ENCODE measurements at places on chromosomes 2 and 18.

DNA sequence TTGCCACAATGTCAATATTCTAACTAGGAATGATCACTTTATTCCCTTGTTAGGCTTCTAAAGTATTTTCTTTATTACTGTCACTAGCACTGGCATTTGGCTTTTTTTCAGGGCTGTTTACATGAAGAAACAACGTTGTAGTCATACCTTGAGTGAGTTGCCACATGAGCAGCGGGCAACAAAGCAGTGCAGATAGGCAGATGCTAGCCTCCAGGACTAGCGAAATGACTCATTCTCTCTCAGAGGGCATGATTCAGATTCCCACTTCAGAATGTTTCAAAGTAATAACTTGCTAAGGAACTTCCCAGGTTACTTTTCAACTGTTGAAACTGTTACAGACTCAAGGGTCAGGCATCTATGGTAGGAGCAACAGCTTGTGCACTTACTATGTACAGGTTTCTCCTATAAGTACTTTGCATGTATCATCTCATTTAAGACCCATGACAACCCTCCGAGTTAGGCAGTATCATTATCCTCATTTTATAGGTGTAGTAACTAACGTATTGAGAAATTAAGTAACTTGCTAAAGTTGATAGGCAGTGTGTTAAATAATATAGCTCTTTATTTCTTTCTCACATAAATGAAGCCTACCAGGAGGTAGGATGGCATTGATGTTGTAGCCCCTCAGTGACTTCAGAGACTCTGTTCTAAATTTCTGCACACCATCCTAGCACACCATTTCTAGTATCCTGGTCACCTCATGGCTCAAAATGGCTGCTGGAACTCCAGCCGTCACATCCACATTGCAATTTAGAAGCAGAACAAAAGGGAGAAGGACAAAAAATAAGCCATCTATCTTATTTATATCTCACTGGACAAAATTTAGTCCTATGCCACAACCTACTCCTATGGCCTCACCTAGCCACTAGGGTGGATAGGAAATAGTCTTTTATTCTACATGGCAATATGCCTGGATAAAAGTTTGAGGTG is 83.3 kb downstream of the ICOS start:
- no peak for DNase-seq

GRCh38 chr2:102335871-102336366 is 19.7 kb upstream of the IL18R1 start:
- no peak for DNase-seq

DNA sequence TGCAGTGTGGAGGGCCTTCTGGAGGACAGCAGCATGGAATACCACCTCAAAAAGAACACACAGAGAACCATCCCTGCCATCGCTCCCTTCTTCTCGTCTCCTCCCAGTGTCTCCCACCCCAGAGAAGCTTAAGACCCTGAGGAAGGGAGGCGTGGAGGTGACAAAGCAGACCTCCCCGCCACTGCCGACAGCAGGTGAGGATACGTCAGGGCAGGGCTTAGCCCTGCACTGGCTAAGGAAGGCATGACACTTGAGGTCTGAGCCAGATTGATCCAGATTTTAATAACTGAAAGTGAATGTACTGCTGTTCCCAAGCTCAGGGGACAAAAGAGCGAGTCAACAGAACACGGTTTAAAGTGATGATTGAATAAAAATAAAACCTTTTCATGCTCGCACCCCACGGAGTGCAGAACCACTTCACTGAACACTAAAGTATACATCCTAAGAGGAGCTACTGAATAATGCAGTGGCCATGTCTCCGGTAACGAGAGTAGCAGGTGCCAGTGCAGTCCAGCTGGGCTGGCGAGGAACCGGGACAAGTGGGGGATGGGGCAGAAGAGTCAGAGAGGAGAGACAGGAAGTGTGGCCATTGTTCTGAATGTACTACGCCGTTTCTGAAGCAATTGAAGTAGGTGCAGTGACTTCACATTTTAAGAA is 391.0 kb downstream of the CDH2 start:
- DNase-seq = peak; percentile 96

DNA sequence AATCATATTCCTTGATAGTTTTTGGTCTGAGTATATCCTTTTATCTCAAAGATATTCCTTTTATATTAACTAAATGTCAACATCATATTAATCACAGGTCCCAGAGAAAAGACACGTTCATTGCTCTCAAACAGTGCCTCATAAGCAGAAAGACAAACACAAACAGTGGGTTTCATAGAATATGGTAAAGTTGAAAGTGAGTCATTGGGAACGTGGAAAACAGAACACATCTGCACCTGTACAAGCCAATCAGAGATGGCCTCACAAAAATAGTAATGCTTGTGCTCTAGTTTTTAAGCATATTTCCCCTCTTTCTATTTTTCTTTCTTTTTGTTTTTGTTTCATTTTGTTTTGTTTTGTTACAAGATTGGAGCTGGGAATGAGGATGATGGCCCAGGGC is 328.4 kb upstream of the MAP2 start:
- DNase-seq = no peak

- DNase-seq = peak; percentile 62
These were observed 125.6 kb downstream of the PLB1 start for GRCh38 chr2:28621172-28622100.

DNA sequence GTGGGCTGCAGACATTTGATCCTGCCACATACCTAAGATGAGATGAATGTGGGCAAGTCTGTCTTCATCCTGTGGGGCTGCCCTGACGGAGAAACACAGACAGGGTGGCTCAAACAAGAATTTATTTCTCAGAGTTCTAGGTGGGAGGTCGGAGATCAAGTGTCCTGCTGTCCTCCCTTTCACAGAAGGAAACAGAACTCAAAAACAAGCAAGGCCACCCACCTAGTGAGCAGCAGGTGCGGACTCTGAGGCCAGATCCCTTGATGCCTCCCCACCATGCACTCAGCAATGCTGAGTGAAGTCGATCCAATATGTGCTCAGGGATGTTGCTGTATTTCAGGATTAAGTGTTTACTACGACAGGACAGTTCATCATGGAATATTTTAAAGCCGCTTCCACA is 63.0 kb upstream of the SNTG2 start:
- no peak for DNase-seq

DNA sequence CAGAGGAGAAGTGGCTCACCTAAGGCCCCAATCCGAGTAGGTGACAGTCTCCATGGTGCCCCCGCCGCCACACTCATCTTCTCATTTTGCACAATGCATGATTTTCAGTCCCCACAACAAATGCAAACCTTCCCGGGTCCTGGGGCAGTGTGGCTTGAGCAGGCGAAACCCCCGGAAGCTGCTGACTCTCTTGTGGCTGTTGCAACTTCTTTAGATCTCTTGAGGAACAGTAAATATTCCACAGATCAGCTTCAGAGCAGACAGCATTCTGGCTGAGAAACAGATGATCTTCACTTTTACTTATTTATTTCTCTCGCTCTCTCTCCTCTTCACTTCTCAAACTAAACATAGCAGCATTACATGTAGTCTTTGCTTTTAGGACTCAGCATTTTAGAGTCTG is 51.9 kb downstream of the ASAP2 start:
- DNase-seq = no peak

GRCh38 chr2:189579585-189580186 is 900 bp downstream of the SLC40A1 start:
- DNase-seq = no peak

- no peak for DNase-seq
These were observed 86.6 kb downstream of the POLR1A start for GRCh38 chr2:86019121-86019520.

DNA sequence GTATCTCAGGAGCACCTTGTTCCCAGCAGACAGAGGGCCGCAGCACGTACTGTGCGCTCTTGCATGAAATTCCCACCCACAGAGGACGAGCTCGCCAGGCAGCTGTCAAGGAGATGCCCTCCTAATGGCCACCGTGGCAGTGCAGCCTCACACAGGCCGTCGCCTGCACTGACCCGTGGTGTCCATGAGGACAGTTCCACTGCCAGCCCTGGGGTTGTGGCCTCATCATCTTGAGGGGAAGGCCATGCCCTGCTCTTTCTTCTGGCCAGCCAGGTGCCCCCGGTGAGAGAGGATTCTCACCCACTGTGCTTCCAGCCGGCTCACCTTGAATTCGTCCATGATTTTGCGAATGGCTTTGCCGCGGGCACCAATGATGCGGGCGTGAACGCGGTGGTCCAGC is 42.0 kb downstream of the ANO7 start:
- no peak for DNase-seq

- DNase-seq = peak; percentile 48
These were observed 794 bp downstream of the NOTO start for GRCh38 chr2:73203055-73203681.

- no peak for DNase-seq
These were observed 536 bp upstream of the SLC25A12 start for GRCh38 chr2:171894612-171894947.

- DNase-seq = no peak
These were observed 146.2 kb downstream of the PRKCE start for GRCh38 chr2:45797451-45798230.

- no peak for DNase-seq
These were observed 192.7 kb upstream of the REV1 start for GRCh38 chr2:99682275-99683060.

DNA sequence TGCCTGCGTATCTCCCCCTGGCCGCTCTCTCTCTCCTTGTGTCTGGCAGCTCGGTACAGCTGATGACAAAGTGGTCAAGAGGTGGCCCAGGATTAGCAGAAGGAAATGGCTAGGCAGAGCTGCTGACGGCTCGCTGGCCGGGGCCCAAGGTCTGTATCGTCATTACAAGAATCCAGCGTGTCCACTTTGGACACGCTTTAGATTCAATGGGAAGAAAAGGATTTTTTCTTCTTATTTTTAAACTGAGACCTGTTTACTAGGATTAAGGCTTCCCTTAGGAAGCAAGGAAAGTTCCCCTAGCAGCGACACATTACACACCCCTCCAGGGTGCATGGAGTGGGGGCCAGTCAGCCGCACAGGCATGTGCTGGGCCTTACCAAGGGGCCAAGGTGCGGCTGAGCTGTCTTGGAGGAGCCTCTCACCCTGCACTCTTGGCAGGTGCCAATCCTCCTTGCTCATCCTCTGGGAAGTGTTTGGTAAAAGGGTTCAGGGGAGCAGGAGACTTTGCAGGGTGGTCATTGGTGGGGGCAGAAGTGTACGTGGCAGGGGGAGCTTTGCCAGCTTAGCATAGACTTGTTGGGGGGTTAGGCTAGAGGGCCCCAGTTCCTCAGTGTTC is 76.8 kb downstream of the POLR1A start:
- DNase-seq = no peak

Measured in DMS79 (cell line).